ENCODE measurements at places on chromosomes 12 and 14.

- no peak for DNase-seq
These were observed 1.3 kb downstream of the CLEC1A start for GRCh38 chr12:10097521-10097920.

DNA sequence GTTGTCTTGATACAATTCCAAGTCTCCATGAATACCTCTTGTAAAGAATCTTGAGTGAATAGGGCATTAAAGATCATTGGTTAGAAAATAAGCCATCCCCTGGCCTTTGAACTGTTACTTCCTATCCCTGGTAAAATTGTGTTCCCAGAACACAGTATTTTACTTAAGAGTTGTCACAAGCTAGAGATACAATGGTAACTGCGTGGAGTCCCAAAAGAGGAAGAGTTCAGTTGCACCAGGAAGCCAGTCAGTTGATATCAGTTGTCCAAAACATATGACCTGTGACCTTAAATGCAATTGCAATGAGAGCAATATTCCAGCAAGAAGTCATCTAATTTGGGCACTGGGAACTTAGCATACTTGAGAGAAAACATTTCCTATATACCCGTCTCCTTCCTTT, 117.3 kb downstream of the NEDD1 start:
- no peak for DNase-seq

DNA sequence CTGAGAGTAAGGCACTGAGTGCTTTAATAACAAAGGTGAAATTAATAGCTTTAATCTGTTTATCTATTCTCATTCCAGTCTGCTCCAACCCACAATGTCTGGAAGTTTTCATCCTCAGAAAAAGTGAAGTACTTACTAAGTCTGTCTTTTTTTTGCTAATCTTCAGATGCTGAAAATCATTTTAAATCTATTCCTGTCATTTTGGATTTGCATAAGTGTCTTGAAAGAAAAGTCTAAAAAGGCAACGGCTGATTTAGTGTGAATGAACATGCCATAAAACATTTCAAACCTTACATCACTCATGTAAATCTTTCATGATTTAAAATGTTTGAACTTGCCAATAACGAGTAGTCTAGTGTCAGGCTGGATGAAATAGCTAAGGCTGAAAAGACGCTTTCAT, 685.6 kb downstream of the RPS29 start:
- DNase-seq = no peak

DNA sequence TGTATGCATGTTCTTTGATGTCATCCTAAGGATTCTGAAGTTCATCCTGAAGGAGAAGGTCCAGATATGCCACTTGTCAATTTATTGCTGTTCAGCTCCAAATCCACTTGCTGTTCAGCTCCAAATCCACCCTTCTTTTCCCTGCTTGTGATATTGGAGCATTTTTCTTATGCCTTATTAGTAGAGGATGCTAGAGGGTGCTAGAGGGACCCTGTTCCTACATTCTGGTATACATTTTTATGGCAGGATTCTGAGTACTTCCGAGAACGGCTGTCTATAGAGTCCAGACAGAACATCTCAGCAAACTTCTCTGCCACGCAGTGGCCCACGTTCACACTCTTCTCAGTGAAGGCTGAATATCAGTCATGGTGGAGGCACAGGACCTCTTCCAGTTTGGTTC, 406.7 kb downstream of the NOVA1 start:
- no peak for DNase-seq

- DNase-seq = peak; percentile 76
These were observed 149.2 kb downstream of the NRXN3 start for GRCh38 chr14:78319406-78319805.

DNA sequence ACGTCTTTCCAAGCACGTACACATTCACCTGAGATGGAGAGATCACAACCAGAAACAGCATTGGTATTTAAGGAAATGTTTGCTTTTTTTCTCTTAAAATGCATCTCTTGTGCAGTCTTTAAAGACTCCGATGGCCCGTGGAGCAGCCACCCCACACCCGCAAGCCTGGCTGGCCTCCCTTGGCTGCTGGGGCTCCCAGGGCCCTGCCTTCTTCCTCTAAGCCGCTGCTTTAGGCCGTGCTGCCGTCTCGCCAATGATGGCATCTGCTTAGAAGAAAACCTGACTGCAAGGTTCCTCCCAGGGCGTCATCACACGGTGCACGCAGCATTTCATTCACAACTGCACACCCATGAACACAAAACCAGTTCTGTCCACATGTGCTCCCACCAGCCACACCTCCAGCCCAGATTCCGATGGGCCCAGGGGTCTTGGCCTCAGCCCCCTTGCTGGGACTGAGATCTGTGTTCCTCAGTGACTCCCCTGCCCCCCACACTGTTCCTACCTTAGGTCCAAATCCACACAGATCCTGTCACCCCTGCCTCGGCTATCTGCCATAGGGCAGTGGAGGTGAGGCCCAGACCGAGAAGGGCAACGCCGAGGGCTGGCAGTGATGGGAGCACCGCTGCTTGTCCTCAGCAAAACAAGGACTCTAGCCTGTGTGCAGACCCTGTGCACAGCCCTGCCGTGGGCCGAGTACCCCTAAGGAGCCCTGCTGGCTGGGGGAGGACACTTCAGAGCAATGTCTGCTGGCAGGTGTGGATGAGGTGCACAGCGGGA, 4.4 kb downstream of the BTBD6 start:
- no peak for DNase-seq

DNA sequence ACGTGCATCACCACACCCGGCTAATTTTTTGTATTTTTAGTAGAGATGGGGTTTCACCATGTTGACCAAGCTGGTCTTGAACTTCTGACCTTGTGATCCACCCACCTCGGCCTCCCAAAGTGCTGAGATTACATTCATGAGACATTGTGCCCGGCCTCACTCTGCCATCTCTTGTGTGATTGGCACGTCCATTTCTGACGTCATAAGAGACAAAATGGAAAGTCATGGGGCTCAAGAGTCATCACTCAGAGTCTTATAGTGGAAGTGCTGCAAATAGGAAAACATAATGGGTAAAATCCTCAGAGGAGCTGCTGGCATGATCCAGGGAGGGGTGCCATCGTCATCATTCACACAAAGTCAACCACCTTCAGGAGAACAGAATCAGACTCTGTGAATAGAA, 54.2 kb upstream of the GPATCH2L start:
- DNase-seq = no peak

GRCh38 chr12:52745554-52745953, 31.6 kb downstream of the KRT76 start:
- DNase-seq = no peak

DNA sequence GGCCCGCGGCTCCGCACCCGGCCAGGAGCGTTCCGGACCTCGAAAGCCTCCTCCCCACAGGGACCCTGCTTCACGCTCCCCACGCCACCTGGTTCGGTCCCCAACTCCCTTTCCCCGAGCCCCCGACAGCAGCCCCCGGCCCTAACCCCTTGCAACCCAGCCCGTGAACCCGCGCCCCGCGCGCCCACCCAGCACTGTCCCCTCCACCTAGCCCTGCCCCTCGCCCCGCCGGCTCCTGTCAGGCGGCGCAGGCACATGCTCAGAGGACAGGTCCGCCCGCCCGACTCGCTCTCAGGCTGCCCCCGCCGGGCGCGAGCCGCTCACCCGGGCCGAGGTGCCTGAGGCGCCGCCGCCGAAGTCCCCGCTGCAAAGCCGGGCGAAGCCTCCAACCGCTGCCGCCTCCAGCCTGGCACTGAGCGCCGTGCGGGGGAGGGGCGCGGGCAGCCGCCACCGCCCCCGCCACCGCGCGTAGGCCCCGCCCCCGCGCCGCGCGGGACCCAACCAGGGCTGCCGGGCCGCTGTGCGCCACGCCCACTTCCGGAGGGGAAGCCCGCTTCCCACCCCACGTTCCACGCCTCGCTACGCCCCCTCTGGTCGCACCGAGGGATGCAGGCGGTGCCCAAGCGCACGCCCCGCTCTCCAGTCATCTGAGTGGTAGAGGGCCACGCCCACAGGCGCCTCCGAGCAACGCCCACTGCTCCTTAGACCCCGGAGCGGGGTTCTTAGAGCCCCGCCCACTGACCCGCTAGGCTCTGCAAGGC, at the start of gene CORO1C:
TSS of gene CORO1C (minus strand) at position 414 of the 761 bp plus-strand sequence. CDS start 30,200 bp downstream, outside the sequence.
- peak; percentile 96 for DNase-seq

- peak; percentile 18 for DNase-seq
These were observed 315.7 kb downstream of the NAV3 start for GRCh38 chr12:78146365-78146772.

Data from NCI-H1930 (cell line).